Muscle of arm (tissue), 14 donors: ENCODE measurements at places on chromosomes 3 and 15.
A peak's percentile ranks its signal among the peaks of the same experiment; 100 is the strongest.

DNA sequence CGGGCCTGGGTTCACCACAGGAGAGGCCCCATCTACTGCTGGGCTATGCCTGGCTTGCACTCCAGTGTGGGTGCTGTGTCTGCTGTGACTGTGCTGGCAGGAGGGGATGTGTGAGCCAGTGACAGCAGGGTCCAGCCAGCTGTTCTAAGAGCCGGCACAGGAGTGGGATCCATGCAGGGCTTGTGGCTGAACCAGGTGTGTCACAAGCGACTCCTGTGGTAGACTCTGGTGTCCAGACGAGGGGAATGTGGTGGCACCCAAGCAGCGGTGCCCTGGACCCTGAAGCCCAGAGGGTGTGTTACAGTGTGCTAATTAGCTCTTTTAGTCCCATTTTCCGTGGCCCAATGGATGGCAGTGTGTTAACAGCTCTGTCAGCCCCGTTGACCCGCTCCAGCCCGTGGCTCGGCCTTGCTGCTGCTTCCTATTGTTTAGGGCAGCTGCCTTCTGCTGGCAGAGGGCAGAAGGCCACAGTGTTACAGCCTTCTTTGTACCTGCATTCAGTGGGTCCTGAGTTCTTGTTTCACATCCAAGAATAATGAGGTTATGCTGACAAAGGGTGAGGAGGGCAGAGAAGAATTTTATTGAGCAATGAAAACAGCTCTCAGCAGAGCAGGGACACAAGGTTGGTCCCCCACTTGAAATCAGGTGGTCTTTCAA lies 78.5 kb upstream of the RNU6-1 start:
- DNase-seq, result no peak

GRCh38 chr15:40871749-40872617 lies 2.1 kb downstream of the RHOV start:
- no peak for DNase-seq

GRCh38 chr3:124997303-124998246 lies 58.2 kb downstream of the HEG1 start:
- DNase-seq, result no peak

DNA sequence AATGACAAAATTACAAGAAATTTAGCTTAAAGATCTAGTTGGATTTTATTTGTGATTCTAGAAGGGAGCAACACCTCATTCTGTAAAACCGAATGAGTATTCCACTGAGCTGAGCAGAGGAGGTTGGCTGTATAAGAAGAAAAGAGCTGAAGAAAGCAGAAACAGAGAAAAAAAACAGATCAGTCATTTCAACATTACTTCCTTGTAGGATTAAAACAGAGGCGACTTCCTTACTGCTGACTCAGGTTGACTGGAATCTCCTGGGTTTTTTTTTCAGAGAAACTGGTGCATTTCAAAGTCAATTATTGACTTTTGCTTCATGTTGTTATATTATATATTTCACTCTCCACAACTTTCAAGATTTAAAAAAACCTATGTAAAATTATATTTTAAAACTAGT lies 368.1 kb upstream of the UBE2E2 start:
- DNase-seq, result no peak

DNA sequence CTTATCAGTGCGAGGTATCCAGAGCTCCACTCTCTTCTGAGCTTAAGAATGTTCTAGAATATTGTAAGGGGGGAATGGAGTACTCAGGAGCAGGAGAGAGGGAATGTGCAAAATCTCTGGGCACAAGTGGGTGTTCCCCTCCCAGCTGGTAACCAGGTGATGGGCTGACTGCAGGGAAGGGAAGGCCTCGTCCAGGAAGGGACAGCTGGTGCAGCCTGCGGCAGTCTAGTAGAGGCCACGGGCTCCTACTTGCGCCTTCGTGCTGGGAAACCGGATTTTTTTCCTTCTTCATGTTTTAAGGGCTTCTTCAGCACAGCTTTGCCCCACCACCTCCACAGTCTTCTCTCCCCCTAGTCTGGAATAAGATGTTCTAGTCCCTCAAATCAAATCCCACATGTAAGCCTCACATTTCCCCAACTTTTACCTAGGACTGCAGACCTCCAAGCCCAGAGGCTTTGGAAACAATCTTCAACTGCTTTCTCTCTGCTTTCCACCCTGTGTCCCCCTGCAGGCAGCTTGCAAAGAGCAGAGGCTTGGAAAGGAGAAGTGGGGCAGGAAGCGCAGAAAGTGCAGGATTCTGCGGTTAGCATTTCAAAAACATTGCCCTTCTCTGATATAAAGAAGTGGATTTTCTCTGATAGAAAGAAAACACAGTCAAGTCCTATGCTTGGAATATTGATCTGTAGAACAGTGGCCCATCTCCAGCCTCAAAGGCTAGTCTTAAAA lies 11.9 kb upstream of the CGNL1 start:
- DNase-seq, result no peak

GRCh38 chr3:133371181-133371580 lies 28.7 kb upstream of the BFSP2 start:
- no peak for DNase-seq

GRCh38 chr3:141096981-141097380 lies 45.8 kb downstream of the SPSB4 start:
- DNase-seq, result no peak

GRCh38 chr3:15280853-15281532 lies 51.4 kb downstream of the SH3BP5 start:
- no peak for DNase-seq

DNA sequence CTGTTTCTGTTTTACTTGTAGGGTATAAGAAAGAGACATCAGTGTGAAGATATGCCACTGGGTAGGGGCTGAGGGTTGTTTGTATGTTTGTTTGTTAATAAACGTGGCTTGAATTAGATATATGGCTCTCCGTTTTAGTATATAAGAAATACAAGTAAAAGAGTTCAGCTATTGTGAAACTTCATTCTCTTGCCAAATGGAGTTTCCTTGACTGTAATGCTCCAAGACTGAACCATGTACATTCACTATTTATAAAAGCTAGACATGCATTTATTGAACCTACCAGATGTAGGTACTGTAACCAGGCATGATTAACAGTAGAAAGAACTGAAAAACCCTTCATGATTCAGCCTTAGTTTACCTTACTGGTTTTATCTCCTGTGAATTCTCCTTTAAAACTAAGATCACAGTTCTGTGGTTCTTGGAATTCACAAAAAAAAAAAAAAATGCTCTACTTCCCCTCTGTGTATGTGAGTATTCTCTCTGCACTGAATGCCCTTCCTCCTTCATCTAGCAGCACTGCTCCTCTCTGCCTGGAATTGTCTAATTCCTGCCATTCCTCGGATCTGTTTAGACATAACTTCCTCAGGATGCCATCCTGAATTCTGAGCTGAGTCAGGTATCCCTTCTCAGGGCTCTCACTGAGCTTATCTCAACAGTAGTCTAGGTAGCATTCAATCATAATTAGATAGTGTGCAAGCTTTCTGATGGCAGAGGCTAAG lies 504.4 kb downstream of the FHIT start:
- DNase-seq, result peak; percentile 7

DNA sequence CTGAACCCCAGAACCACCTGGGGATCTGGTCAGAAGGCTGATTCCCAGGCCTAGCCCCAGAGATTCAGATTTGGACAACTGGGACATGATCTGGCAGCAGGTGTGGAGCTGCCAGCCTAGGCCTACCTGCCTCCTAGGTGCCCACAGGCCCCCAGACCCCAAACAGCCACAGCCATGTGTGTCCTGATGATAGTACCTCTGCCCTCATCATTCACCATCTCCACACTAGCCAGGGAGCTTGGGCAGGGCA lies 34.7 kb downstream of the HMCES start:
- no peak for DNase-seq

- no peak for DNase-seq
Measured at GRCh38 chr3:47556351-47556750, 22.3 kb downstream of the CSPG5 start.

DNA sequence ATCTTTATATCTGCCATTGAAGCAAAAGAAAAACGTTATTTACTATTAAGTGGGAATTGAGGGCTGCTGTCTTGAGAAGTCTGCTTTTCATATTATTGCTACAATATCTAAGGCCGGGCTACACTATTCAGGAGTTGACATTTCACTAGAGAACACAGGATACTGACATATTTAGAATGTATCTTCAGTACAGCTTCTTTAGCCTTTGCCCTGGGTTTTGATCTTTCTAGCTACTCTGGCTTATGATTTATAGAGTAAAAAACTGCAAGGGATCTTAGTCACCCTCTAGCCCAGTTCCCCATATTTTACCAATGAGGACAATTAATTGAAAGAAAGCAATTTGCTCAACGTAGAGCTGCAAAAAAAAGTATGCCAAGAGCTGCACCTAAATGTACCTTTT lies 307.4 kb upstream of the DPPA4 start:
- DNase-seq, result no peak

GRCh38 chr3:147701195-147701594 lies 292.0 kb downstream of the ZIC1 start:
- peak; percentile 70 for DNase-seq

DNA sequence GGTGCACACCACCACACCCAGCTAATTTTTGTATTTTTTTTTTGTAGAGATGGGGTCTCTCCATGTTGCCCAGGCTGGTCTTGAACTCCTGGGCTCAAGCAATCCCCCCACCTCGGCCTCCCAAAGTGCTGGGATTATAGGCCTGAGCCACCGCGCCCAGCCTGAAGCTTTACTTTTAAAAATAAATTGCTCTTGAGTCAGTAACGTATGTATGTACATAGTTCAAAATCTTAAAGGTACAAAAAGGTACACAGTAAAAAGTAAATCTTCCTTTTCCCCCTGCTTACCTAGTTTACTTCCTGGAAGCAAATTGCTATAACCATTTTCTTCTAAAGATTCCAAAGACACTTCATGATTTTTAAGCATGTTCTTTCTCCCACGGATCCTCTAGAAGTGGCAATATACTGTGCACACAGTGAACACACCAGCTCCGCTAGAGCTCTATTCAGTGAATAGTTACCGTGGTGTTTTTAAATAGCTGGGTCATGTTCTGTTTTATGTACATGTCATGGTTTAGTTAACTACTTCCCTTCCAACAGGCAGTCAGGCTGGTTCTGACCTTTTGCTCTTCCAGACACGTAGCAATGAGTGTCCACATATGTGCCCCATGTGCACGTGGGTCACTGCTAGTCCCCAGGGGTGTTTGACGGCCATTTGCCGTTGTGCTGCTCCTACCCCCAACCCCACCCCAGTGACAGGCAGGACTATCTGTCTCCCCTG lies 82.1 kb downstream of the EEFSEC start:
- DNase-seq, result no peak

DNA sequence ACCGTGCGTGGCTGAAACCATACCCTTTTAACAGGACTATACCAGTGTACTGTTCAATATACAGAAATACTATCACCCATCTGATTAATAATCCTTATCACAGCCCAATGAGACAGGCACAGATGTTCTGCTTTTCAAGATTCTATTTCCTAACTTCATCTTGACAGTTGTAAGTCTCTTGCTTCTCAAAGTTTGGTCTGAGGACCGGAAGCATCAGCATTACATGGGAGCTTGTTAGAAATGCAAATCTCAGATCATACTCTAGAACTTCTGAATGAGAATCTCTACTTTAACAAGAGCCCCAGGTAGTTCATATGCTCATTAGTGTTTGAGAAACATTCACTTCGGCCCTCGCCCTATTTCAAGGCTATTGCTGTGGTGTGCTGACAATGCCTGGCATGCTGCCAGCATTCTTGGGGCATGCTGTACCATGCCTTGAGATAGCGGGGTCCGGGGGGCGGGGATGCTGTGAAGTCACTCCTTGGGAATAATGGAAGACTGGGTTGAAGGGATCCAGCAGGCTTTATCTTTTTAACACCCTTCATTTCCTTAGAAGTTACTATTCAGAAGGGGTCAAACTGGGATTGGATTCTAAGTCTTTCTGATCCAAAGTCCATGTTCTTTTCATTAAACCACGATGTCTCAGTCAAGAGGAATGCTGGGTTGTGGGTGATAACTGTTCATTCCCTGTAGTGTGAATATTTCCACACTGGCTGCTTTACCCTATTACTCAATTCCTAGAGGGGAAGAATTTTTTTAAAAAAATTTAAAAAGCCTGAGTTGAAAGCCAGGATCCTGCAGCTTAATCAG lies 194.7 kb downstream of the LPP start:
- peak; percentile 41 for DNase-seq

GRCh38 chr3:174337227-174337626 lies 521.9 kb upstream of the NAALADL2 start:
- no peak for DNase-seq

GRCh38 chr3:123723522-123724168 lies 138.8 kb upstream of the HACD2 start:
- DNase-seq, result peak; percentile 82

DNA sequence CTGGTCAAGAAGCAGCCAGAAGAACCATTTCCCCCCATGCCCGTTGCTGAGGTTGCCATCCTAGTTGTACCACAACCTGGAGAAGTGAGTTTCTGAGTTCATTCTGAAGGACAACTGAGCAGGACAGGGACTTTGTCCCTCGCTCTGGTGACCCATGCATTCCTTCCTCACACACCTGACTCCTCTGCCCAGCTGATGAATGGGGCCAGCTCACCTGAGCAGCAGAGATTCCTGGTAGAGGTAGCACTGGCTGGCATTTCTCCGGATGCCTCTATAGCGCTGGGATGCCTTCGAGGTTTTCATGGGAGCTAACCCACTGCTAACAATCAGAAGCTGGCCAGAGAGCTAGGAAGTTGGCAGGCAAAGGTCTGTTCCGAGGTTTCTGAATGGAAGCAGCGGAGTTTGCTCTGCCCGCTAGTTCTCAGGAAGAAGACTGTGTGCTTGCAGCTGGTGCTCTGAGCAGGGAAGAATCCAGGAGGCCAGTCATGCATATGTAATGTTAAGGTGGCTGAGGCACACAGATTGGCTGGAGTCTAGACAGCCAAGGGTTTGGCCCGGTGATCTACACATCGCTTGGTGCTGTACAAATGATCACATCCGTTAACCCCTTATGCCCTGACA lies at the start of gene TMC3:
TSS of gene TMC3 (minus strand) at position 439 of the 621 bp plus-strand sequence. CDS start at position 303, 136 bp downstream.
- no peak for DNase-seq

DNA sequence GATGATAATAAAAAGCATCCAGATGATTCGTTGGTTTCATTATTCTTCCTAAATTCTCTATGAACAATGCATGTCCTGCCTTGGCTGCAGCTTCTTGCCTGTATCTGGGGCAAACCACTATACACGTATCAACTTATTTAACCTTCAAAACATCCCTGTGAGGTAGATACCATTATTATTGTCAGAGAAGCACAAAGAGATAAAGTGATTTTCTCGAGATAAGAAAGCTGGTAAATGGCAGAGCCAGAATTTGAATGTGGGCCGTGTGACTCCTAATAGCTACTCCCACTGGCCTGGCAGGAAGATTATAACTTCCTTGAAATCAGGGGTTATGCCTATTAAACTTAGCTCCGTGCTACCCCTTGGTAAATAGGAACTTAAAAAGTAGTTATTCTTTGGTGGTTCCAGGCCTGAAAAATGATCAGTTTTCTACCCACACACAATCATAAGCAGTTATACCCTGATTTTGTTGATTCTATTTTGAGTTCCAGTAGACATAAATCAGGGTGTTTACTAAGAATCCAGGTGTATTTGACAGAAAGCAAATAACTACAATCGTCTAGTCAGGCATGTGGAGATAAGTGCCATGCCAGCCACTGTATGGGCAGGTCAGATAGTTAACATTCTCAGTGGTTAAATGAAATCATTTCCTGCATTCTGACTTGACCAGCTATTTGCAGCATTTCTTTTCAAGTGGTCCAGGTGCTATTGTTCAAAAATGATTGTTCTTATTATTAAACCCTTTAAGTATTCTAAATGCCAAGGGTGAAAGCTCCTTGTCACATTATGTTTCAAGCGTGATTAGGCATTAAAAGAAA lies 99.2 kb upstream of the LRRN1 start:
- no peak for DNase-seq
